ENCODE measurements at places on chromosomes 2 and 18. TPM values are rescaled to one million over a fixed set of nuclear protein-coding genes. Genes with fewer than 3 reads are reported as not detected.

- H3K4me3 ChIP-seq, result no peak overlapping the region
- H3K27ac ChIP-seq, result no peak overlapping the region
- no peaks in the 10 kb centered on the region for H3K27me3 ChIP-seq
- H3K36me3 ChIP-seq, result no peaks in the 10 kb centered on the region
Observed at GRCh38 chr2:108968619-108969018, 20.4 kb downstream of the EDAR start.

DNA sequence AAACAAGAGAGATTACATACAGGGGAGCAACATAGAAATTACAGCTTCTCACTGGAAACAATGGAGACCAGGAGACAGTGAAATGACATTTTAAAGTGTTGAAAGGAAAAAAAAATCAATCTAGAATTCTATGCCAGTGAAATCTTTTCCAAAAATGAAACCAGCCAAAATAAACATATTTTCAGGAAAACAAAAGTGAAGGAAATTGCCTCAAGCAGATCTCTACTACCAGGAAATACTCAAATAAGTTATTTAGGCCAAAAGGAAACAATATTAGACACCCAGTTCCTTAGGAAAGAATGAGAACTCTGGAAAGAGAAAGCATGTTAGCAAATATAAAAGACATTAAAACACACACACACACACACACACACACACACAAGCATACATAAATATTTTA lies 339.9 kb upstream of the NCKAP5 start:
- no peak overlapping the region for H3K4me3 ChIP-seq
- H3K27me3 ChIP-seq, result no peaks in the 10 kb centered on the region
- H3K27ac ChIP-seq, result no peak overlapping the region
- no peak for DNase-seq
- no peaks in the 10 kb centered on the region for H3K4me1 ChIP-seq

- no peak overlapping the region for H3K4me3 ChIP-seq
- no peaks in the 10 kb centered on the region for H3K4me1 ChIP-seq
- H3K36me3 ChIP-seq, result no peaks in the 10 kb centered on the region
- no peak overlapping the region for H3K27ac ChIP-seq
- no peaks in the 10 kb centered on the region for H3K27me3 ChIP-seq
Observed at GRCh38 chr18:37398248-37398920, 167.2 kb downstream of the CELF4 start.

GRCh38 chr2:127324635-127325034 lies 30.7 kb upstream of the ERCC3 start:
- no peak overlapping the region for H3K27ac ChIP-seq
- no peak overlapping the region for H3K4me3 ChIP-seq
- no peaks in the 10 kb centered on the region for H3K4me1 ChIP-seq

DNA sequence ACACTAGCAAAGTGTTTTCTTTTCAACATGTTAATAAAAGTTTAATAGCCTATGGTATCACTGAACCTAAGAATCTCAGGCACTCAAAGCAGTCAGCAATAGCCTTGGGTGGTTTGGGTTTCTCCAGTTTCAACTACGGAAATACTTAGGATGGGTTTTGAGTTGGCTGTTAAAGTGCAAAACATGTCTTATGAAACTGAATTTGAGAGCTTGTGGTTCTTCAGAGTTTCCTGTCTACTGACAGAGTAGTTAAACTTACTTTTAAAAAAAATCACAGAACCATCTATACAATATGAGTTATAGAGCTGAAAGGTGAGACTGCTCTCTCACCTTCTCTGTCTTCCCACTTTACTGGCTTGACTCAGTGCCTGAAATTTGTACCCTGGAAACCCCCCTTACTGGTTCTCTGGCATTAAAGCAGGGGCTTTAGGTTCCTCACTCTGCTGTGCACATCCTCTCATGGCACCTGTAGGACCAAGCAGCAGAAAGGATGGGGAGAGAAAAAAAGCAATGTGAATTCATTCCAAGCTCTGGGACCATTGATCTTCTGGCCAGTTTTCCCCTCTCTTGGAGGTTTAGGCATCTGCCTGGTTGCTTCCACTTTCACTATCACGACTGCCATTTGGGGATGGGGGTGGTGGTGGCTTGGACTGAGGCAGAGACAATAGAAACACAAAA lies 18.1 kb downstream of the CCDC141 start:
- no peaks in the 10 kb centered on the region for H3K4me1 ChIP-seq
- H3K27me3 ChIP-seq, result no peaks in the 10 kb centered on the region
- no peak for DNase-seq
- H3K36me3 ChIP-seq, result no peaks in the 10 kb centered on the region

GRCh38 chr2:62114564-62114963 lies 81.4 kb upstream of the B3GNT2 start:
- no peak overlapping the region for H3K4me3 ChIP-seq
- no peaks in the 10 kb centered on the region for H3K4me1 ChIP-seq
- H3K27ac ChIP-seq, result no peak overlapping the region

GRCh38 chr2:218953366-218953954 lies 6.0 kb upstream of the CDK5R2 start:
- no peaks in the 10 kb centered on the region for H3K36me3 ChIP-seq
- no peak for DNase-seq
- peaks cover 1% of the 10 kb centered on the region for H3K27me3 ChIP-seq
- no peak overlapping the region for H3K4me3 ChIP-seq
- H3K4me1 ChIP-seq, result no peaks in the 10 kb centered on the region

DNA sequence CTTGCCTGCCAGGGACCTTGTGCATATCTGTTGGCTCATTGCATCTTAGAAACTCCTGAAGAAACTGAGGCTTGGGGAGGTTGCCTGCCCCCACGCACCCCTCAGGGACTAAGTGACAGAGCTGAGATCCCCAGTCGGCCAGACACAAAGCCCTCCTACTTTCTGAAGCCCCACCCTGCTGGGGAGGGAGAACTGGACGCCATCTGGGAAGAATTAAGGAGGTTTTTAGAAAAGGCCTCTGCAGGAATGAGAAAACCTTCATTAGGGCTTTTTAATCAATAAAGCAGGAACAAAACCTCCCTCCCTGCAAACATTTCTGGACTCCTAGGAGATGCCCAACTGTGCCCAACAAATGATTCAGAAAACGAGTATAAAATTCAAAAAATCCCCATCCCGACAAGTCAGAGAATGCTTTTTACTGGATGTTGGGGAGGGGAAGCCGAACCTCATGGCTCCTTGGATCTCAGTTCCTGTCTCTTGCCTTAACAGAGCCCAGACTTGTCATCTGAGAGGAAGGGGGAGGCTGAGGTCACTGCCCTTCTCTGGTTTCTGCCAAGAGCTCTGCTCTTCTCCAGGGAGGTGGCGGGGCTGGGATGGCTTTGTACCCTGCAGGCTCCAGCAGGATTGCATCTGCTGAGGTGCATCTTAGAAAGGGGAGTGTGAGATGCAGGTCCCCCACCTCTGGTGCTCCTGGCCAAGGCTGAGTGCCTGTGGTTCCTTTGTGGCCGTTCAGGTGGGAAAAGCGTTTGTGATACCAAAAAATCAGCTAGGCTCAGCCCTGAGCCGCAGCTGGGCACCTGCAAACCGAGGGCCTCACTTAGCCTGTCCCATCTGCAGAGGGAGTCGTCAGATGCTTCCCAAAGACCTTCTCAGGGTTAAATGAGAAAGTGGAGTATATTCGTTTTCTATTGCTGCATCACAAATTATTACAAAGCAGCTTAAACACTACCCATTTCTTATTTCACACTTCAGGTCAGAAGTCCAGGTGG lies 142.4 kb downstream of the ZFP36L2 start:
- H3K27me3 ChIP-seq, result no peaks in the 10 kb centered on the region
- H3K4me3 ChIP-seq, result no peak overlapping the region
- peak; percentile 45 for DNase-seq
- H3K36me3 ChIP-seq, result no peaks in the 10 kb centered on the region

Gene AOX1
- 31.0 TPM for total RNA-seq

Gene SLC9A4
- total RNA-seq, result not detected

Gene NCKAP5
- total RNA-seq, result 9.1 TPM

Gene TTL
- total RNA-seq, result 10.9 TPM

Gene IL1RN
- not detected for total RNA-seq

Gene CRYBA2
- total RNA-seq, result 14.2 TPM

Gene CDH19
- total RNA-seq, result 2.5 TPM

Gene GMCL1
- 17.0 TPM for total RNA-seq

All from Peyer's patch (tissue), 4 donors.